ENCODE measurements at places on chromosomes 2 and 18.

GRCh38 chr2:160334028-160334741, 134.1 kb upstream of the ITGB6 start:
- no peak for DNase-seq

- no peak for DNase-seq
These were observed 32.5 kb downstream of the CDC42EP3 start for GRCh38 chr2:37638973-37639372.

- DNase-seq = no peak
These were observed 65.0 kb upstream of the NYAP2 start for GRCh38 chr2:225334514-225334913.

GRCh38 chr2:47767497-47767844, 15.5 kb upstream of the MSH6 start:
- DNase-seq = no peak

- DNase-seq = no peak
These were observed 2.8 kb upstream of the NRP2 start for GRCh38 chr2:205679410-205680009.

DNA sequence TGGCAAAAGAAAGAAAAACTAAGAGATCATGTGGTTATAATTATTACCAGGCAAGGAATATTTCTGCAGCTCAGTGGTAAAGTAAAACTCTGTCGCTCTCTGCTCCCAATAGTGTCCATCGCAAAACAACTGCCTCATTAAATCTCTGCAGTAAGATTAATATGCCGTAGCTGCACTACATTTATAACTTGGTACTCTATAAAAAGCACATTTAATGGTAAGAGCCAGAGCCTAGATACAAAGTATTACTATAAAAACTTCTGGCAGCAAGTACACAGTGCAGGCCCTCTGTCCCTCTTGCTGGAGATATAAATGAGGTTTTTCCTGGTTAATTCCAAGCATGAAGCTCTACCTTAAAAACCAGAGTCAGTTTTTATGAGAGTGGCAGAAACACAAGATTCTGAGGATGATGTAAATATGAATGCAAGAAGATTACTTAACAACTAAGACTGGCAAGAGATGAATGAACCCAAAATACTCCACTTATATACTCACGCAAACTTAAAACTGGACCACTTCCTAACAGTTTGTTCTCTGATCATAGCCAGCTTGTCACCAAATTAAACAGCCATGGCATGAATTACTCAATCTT, 25.5 kb downstream of the ZNF521 start:
- DNase-seq = no peak

DNA sequence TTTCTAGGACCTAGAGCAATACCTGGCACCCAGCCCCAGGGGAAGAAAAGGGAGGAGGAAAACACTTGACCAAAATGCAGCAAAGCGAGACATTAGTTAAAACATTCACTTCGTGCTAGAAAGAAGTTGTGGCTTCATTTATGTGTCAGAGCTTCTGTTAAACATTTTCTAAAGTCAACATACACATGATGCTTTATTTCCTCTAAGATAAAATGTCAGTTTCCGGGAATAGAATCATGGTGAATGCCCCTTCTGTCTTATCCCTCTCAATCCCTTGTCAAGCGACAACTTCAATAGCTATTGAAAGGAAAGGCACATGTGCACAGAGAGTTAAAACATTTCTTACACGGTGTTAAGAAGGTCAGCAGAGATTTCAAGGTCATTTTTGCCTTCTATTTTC, 404.6 kb upstream of the CWC22 start:
- DNase-seq = no peak

GRCh38 chr18:55064760-55065159, 105.5 kb upstream of the CCDC68 start:
- no peak for DNase-seq

GRCh38 chr2:39933196-39933595, 154.1 kb upstream of the THUMPD2 start:
- DNase-seq = no peak

GRCh38 chr2:190693533-190694232, 44.8 kb downstream of the NAB1 start:
- no peak for DNase-seq

DNA sequence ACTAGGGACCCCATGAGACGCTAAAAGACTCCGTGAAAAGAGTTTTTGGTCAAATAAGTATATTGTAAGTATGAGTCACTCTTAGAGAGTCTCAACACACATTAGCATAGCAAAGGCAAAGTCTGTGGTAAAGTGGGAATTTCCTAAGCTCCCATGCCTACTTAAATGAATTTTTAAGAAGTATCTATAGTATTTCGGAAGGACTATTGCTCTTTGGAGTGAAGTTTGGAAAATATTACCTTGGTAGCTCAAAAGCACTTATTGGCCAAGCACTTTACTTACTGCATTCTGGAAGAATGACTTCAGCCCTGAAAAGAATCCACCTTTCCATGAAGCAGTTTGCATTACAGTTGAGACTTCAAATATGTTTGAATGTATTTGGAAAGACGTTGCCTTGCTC, 57.1 kb downstream of the CAVIN2 start:
- no peak for DNase-seq

- no peak for DNase-seq
These were observed 154.1 kb downstream of the BAZ2B start for GRCh38 chr2:159462201-159462785.

GRCh38 chr2:147231607-147232006, 613.2 kb upstream of the ACVR2A start:
- DNase-seq = no peak

- DNase-seq = peak; percentile 78
These were observed at the start of gene NFU1 for GRCh38 chr2:69436938-69437750. Gene NFU1 (minus strand): TSS chr2:69437435. CDS start chr2:69437422, 13 bp downstream.

DNA sequence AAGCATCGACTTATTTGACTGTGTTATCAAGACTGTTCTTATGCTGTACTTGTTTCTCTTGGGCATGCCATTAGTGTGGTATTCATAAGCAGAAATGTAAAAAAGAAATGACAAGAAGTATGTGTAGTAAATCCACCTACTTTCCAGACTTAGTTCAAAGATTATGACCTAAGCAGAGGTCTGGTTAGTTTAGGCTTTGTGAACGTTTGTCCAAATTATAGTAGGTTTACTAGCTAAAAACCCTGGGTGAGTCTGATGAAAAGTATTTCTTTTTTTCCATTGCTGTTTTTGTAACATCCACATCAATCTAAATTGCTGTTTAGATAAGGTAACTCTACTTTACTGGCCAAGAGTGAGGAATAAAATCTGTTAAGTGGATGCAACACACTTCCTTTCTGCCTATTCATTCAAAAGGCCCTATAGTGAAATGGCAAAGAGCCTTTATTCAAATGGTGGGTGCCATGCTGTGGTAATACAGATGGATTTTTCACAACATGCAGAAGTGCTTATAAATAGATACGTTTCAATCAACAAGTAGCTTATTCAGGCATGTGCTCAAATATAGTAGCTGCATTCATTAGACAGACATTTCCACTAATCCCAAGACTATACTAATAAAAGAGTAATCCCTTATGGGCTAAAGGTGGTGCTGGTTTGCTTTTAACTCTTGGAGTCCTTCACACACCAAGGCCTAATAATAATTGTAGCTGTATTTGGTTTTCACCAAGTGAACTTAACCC, 122.5 kb upstream of the LTBP1 start:
- no peak for DNase-seq

- no peak for DNase-seq
These were observed 158.3 kb downstream of the CERS6 start for GRCh38 chr2:168614172-168615018.

- no peak for DNase-seq
These were observed 32.1 kb upstream of the MAL start for GRCh38 chr2:94993176-94994062.

GRCh38 chr2:158495175-158495574, 38.4 kb downstream of the PKP4 start:
- no peak for DNase-seq

DNA sequence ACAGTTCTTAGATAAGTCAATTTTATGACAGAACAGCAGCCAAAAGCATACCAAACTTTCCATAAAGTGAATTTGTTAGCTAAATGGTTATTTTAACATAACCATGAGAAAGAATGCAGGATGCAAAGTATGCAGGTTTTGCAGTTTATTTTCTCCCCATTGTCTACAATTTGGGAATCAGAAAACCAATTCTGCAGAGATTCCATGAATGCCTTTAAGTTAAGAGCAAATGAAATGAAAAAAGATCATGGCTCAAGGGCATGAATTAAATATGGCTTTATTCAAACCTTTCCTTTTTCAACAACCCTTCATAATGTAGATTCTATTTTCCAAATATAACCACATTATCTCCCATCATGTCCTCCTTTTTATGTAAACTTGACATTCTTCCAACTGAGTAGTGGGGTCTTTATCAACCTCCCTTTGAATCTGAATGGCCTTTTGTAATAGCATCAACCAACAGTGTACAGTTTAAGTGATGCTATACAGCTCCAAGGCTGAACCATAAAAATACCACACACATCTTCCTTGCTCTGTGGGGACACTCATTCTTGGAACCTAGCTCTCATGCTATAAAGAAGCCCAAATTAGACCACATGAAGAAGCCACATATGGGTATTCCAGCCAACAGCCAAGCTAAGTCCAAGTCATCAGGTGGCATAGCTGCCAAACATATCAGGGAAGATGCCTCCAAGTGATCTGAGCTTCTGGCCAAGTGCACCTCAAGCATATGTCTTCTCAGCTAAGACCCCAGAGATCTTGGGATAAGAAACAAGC, 49.8 kb downstream of the PIAS2 start:
- DNase-seq = no peak

DNA sequence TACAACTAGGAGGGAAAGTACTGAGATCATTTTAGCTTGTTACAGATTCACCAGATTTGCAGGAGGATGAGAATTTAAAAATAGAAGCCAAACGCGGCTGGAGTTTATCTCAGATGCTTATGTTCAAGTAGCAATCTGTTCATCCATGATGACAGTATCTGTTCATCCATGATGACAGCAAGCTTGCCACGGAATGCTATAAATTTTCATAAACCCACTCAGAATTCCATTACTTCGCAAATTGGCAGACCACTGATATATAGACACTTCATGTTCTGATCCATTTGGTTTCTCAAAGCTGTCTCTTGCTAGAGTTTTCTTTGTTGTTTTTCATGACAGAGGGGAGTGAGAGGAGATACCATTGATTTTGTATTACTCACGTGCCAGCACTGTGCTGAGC, 84.2 kb downstream of the GAREM1 start:
- DNase-seq = no peak

DNA sequence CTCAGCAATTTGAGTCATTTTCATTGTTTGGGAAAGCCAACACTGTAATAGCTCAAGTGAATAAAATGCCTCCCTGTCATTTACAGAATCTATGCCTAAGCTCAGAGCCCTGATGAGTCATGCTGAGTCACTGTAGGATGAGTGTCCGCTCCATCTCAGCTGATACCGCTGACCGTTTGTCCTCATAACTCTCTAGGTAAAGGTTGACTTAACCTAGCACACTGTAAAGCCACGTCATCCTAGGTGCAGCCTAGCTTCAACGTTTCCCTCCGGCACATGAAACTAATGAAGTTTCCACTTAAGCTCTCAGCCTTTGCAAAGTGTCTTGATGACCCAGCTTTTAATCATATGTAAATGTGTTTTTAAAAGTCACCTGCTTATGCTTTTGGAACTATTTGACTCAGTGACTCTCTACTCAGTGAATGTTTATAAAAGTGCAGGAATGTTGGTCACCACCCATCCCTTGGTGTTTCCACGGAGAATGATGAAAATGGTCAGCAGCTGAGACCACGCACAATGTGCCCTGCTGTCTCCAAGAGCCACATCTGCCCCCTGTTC, 154.0 kb downstream of the PMAIP1 start:
- DNase-seq = no peak

GRCh38 chr2:121360566-121361300, 75.7 kb upstream of the TFCP2L1 start:
- DNase-seq = no peak

DNA sequence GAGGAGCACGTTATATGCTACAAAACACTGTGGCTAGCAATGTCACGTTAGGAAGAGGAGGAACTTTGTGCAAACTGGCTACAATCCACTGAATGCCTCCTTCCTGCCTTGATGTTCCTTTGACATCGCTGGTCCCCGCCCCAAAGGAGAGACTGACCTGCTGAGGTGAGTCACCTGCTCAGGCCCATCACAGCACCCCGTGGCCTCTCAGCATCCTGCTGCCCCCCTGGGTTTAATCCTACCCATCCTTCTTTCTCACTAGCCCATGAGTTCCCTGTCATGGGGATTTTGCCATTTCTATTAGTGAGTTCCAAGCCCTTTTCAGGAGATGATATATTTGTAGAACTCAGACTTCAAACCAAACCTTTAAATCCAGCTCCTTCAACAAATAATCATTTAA, 16.2 kb downstream of the DLGAP1 start:
- no peak for DNase-seq

DNA sequence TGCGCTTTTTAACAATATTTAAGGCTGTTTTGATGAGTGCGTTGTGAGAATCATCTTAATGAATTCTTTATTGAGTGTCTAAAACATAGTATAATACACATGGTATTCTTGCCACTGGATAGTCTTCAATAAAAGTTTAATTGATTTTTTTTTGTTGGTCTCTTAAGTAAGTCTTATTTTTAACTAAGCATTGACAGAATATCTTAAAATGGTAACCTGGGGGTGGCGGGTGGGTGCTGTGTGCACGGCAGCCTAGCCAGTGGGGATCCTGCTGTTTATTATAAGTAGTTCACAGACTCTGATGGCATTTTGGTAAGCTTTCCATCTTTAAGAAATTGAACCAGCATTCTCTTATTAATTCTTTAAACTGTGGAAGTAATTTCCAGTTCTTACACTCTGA, 6.0 kb downstream of the SOX11 start:
- no peak for DNase-seq

GRCh38 chr2:216596236-216596979, 36.8 kb upstream of the IGFBP2 start:
- DNase-seq = no peak

DNA sequence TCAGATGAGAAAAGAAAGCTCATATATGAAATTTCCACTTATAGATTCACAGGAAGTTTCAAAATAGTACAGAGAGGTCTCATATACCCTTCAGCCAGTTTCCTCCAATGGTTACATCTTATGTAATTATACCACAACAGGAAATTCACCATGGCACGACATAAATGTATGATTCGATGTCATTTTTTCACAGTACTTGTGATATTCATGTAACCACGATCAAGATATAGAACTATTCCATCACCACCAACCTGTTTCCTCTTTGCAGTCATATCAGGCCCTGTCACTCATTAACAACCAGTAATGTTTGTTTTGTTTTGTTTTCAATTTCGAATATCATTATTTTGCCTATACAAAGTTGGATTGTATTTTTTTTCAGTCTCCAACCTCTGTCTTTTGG, 314.3 kb upstream of the POU3F3 start:
- no peak for DNase-seq

GRCh38 chr2:85266146-85267041, 61.4 kb downstream of the TGOLN2 start:
- DNase-seq = peak; percentile 12

DNA sequence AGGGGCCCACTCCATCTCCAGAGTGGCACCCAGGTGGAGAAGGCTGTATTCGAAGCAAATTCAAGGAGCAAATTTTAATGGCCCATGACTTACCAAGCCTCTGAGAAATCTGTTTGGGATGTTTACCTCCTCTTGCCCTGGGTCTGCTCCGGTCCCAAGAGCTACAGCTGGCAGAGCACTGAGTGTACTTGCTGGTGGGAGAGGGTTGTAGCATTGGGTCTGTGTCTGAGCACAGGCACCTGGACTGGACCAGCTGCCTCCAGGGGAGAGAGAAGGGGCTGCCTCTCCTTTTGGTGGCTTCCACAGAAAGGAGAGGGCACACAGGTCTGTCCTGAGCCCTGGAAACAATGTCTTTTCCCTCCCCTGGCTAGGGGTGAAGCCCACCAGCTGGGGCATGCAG, 9.8 kb downstream of the EN1 start:
- no peak for DNase-seq

Data from activated CD8-positive, alpha-beta memory T cell treated with anti-CD3 and anti-CD28 coated beads for 1 hour (primary cell).